ENCODE measurements at places on chromosomes 12 and 14.

GRCh38 chr14:22974530-22975313 is 7.6 kb downstream of the AJUBA start:
- DNase-seq = no peak

- no peak for DNase-seq
Measured at GRCh38 chr14:105473033-105473676, 1.5 kb upstream of the CRIP2 start.

DNA sequence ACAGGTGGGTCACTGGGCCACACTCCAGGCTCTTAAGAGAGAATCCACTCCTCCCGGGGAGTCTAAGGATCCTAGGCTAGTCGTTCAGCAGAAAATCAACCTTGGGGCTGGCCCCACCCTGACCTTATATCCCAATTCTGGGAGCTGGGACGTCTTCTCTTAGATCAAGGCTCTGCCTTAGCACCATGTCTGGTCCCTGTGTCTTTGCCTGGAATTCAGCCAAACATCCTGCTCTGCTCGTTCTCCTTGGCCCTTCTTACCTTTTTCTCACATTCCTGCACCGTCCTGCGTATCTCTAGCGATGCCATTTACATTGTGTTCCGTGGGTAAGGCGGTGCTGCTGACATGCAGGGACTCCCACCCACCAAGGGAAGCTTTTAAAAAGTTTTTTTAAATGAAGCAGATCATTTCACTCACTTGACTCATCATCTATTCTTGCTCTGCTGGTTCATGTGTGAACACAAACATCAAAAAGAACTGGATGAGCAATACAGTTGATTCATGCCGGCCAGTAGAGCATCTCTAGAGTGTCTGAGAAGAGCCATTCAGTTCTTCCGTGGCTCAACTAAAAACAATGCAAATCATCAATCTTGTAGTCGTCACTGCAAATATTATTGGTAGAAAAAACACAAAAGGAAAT is 50.2 kb downstream of the KCNK13 start:
- DNase-seq = no peak

GRCh38 chr14:82328442-82328841 is 794.8 kb upstream of the SEL1L start:
- DNase-seq = no peak

GRCh38 chr12:113853491-113853890 is 112.6 kb downstream of the RBM19 start:
- no peak for DNase-seq

- no peak for DNase-seq
Measured at GRCh38 chr12:20628226-20628787, 66.8 kb upstream of the SLCO1C1 start.

DNA sequence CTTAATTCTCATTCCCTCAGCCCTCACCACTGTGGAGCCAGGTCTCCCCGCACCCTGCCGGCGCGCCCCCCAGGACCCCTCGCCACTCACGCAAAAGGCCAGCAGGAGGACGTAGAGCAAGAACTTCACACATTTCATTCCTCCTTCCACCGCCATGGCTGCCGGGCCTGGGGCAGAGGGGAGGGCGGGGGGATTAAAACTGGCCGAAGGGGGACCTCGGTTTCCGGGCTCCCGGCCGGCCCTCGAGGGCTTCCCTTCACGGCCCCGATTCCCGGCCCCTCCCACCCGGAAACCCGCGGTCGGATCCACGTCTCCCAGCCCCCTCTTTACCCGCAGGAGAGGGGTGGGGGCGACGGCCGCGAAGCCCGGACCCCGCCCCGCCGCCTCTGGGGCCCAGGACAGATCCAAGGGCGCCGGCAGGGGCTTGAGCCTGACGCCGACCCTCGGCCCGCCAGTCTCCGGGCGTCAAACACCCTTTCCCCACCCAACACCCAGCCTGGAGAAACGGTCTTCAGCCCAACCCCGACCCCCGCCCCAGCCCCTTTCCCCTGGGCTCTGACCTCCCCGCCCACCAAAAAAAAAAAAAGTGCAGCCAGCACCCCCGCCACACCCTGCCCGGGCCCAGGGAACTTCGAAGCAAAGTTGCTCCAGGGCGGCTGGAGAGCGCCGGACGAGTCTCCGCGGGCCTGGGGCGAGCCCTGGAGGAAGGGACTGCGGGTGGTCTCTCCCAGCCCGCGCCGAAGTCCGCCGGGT is 447 bp downstream of the CD63 start:
- no peak for DNase-seq

- no peak for DNase-seq
Measured at GRCh38 chr14:59278111-59278510, 89.6 kb downstream of the DAAM1 start.

GRCh38 chr12:15446807-15447206 is 124.5 kb downstream of the PTPRO start:
- DNase-seq = no peak

DNA sequence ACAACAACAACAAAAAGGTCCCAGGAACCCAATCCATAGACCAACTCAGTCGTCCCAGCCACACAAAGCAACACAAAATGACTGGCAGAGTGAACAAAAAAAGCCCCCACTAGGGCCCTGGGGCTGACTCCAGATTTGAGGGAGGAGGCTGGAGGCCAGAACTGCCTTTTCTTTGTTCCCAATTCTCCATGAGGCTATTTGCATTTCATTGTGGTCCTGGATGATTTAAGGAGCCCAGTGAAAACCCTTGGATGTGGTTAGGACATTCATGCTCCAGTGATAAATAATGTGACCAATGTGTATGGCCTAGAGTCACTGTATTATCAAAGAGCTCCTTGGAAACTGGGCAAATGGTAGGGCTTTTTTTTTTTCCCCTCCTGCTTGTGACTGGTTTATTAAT is 192.9 kb downstream of the NUAK1 start:
- no peak for DNase-seq

DNA sequence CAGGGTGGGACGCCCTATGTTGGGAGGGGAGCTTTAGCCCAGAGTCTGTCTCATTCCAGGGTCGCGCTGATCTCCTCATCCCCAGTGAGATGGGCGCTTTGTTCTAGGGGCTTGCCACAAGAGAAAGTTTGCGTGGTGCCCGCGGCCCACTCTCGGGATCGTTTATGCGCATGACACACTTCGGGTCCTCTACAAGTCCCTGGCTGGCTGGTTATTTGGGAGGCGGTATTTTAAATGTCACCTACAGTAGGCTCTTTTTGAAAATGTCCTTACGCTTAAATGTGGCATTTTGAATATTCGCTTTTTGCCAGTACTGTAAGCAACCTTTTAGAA is 541 bp downstream of the GOLT1B start:
- DNase-seq = no peak

DNA sequence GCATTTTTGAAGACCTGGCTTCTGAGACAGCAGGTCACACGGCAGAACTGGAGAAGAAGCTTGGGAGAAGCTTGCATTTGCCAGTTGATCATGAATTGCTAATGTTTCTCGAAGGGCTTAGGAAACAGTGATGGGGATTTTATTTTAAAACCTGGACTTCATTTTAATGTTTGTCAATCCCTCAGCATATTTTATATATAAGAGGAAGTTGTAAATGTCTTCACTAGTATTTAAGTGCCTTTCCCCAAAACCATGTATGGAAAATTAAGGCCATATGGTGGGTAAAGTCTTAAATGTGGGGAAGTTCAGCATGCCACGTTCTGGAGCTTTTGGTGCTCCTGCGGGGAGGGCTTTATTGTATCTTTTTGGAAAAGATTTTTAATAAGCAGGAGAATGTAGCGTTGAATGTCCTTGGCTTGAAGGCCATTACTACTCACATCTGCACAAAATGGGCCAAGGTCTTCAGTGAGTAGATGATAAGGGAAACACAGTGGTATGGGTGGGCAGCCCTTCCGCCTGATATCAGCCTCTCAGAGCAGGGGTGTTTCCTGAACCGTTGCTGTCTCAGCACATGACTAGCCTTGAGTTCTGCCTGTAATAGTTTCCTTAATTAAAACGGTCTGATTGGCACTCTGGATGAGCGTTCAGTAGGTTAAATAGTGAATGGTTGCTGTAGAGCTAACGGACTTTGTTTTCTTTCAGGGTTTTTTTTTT is 511.4 kb downstream of the PCNX1 start:
- DNase-seq = no peak
